ENCODE measurements at places on chromosomes 3 and 15.

- DNase-seq, result no peak
Measured at GRCh38 chr15:40096094-40096891, 12.4 kb downstream of the BMF start.

DNA sequence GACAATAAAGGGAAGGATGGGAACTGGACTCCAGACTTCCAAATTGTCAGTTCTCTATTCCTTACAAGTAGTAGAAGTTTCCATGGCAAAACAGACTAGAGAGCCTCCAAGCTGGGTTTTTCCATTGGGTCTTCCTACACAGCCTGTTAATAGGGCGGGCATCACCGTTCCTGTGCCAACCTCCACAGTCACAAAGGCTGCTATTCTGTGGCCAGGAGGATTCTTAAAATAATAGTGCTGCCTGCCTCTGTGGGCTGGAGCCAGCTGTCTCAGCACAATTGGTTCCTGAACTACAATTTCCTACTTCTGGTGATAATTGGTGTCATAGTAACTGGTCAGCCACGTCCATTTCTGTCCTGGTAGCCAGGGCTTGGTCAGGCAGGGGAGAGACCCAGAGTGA lies 38.6 kb downstream of the LYZL4 start:
- no peak for DNase-seq

DNA sequence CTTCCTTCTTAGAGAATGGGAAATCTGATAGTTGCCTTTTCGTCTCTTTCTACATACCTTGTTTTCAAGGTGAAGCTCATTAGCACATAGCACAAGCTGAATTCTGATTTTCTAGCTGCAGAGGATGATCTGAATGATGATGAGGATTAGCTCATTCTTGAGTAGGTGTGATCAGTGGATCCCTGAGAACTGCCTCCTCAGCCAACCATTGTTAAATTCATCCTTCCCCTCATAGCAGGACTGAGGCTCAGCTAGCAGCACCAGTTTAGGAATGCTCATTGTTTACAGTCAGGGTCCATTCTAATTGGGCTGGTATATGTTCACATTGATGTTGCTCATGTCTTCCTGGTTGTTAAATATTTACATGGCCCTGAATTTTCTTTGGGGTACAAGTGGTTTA lies 299.9 kb upstream of the MME start:
- no peak for DNase-seq

- DNase-seq, result no peak
Measured at GRCh38 chr15:72220687-72221086, 10.3 kb downstream of the PKM start.

GRCh38 chr3:183653209-183654064 lies 18.0 kb downstream of the KLHL24 start:
- DNase-seq, result no peak

GRCh38 chr15:37020852-37021251 lies 79.5 kb downstream of the MEIS2 start:
- DNase-seq, result no peak

GRCh38 chr3:64344721-64345207 lies 119.5 kb upstream of the PRICKLE2 start:
- DNase-seq, result no peak

DNA sequence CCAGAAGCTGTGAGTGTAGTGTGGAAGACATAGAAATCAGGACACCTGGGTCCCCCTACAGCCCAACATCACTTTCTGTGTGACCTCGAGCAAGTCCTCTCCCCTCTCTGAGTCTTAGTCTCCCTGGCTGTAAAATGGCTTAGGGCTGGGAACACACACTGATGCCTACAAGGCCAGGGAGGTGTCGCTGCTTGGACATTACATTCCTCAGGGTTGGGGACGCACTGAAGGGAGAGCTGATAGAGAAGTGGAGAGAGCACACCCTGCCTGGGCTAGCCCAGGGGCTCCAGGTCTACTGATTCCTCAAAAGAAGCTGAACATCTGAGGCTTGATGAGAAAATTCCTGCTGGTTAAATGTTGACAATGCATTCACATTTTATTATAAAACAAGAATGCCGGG lies 6.3 kb upstream of the ALAS1 start:
- DNase-seq, result no peak

- no peak for DNase-seq
Measured at GRCh38 chr3:136277115-136277514, 27.0 kb downstream of the PCCB start.

- DNase-seq, result no peak
Measured at GRCh38 chr15:95884276-95884675, 446.2 kb upstream of the NR2F2 start.

DNA sequence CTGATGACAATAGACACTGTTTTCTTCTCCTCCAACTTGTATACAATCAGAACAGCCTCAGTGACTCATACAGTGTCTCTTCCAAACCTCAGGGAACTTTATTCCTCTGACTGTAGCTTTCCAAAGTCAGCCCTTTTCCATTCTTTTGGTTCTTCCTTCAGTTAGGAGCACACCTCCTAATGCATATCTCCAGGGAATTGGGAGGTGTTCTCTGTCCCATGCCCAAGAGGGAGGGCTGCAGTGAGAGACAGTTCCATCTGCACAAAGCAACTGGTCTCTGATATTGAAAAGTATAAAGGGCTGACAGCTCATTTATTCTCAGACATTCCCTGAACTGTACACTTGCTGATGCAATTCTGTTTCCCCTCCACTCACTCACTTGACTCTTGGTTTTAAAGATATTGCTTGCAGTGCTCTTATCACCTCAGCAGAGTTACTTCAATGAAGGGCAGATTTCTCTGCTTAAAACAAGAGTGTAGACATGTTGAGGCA lies 337.8 kb upstream of the TBC1D5 start:
- DNase-seq, result no peak

DNA sequence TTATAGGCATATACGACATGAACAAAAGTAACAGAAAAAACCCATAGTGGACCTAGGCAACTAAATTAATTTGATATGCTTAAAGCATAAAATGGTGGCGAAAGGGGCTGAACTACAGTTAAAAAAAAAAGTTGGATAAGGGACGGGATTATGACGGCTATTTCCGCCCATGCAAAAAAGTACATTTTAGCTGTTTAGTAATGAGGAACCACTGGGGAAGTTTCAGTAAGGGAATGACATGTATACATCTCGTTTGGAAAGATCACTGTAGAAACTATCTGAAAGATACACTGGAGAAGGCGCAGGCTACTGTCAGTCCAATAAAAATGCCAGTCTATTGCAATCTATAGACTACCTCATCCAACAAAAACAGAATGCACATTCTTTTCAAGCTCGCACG lies 65.6 kb downstream of the ZNF148 start:
- DNase-seq, result no peak

GRCh38 chr3:124277144-124277890 lies 285.4 kb upstream of the ROPN1 start:
- DNase-seq, result no peak

- no peak for DNase-seq
Measured at GRCh38 chr15:29124581-29125381, 144.8 kb downstream of the NSMCE3 start.

DNA sequence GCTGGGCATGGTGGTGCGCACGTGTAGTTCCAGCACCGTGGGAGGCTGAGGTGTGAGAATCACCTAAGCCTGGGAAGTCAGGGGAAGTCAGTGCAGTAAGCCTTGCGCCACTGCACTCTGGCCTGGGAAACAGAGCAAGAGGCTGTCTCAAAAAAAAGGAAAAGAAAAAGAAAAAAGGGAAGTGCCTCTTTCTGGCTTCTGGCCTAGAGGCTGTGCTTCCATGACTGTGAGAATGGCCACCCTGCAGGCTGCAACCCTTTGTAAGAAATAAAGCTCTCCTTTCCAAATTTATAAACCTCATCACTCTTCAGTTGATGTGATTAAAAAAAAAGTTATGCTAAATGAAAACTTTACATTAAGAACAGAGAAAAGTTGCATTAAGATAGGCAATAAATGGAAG lies 774.3 kb downstream of the TUSC7 start:
- DNase-seq, result no peak

DNA sequence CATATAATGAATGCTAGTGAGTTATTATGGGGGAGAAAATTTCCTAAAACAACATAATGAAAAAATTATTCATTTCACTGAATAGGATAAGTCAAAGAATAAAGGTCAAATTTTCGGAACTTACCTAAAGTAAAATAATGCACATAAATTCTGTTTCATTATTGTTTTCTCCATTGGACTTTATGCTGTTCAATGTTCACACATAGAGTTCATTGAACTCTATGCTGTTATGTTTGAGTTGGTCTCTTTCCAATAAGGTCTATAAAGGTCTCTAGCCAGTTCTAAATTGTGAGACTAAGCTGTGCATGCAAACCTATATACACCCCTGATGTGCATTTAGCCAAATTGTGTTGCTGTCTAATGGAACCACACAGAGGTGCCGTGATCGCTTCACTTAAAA lies 28.5 kb upstream of the STT3B start:
- no peak for DNase-seq

DNA sequence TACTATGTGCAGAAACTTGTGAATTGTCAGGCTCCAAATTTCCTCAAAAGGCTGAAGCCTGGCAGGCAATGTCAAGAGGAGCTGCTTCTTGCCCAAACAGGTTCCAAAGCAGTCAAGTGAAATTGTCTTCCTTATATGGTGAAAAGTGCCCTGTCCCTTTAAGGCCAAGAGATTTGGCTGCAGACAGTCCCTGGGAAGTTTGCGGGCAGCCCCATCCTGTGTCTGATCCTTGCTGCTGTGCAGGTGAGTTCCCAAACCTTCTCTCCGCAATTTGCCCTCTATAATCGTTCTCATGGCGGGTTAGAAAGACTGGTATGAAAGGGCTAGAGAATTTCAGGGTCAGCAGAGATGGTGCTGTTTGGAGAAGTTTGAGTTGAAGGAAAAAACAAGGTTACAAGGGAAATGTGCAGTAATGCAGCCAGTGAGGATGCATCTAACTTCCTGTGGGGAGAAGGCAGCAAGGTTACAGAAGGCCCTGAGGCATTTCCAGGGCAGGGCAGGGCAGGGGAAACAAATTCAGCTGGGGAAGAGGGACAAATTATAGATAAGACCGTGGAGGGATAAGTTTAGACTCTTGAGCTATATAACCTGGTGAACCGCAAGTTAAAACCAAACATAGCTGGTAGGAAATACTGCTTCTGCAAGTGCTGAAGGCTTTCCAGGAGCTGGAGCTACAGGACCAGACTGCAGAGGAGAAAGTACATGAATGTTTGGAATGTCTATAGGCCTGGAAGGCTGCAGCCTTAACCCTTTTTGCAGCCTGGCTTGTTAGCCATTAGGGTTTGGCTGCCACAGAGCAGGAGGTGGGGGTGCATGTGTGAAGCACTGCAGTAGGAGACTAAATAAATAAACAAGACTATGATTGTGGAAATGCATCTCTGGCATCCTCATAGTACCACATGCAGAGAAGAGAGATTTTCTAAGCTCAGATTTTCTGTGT lies 256.2 kb upstream of the IL12A start:
- no peak for DNase-seq

GRCh38 chr15:36622197-36622795 lies 42.9 kb downstream of the CDIN1 start:
- DNase-seq, result no peak

DNA sequence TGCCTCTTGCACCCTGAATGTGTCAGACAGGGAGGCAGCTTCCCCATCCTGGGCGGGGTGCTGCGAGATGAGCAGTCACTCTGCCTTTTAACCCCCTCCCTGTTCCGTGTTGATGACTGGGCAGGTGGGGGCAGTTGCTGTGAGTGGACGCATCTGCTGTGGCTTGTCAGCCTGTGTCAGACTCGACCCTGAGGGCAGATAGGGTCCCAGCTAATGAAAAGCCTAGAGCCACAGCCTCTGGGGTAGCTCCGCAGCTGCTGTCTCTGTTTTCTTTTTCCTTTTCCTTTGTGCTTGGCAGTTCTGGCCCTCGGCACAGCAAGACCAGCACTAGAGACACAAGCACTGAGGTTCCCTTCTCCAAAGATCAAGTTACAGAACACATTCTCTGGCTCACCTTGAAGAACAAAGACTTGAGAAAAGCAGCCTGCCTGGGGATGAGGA lies 43.0 kb upstream of the GLCE start:
- no peak for DNase-seq

- no peak for DNase-seq
Measured at GRCh38 chr3:160129459-160130061, 95.7 kb upstream of the C3orf80 start.

- no peak for DNase-seq
Measured at GRCh38 chr15:74417225-74417624, 16.5 kb downstream of the SEMA7A start.

DNA sequence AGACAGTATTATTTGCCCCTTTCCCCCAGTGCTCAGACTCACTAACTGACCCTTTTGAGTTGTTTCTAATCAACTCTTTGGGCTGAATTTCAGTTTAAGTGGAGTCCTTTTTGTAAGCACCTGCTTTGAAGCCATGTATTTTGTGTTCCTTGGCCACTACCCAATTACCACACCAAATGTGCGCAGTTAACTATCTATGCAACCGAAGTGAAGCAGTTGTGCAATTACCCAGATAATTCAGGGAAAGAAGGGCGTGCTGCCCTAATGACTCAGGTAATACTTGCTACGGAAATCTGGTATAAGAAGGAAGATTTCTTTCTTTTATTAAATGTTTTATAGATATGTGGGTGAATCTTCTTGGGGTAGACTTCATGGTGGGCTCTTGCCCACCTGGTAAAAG lies 371.9 kb upstream of the TBL1XR1 start:
- no peak for DNase-seq

DNA sequence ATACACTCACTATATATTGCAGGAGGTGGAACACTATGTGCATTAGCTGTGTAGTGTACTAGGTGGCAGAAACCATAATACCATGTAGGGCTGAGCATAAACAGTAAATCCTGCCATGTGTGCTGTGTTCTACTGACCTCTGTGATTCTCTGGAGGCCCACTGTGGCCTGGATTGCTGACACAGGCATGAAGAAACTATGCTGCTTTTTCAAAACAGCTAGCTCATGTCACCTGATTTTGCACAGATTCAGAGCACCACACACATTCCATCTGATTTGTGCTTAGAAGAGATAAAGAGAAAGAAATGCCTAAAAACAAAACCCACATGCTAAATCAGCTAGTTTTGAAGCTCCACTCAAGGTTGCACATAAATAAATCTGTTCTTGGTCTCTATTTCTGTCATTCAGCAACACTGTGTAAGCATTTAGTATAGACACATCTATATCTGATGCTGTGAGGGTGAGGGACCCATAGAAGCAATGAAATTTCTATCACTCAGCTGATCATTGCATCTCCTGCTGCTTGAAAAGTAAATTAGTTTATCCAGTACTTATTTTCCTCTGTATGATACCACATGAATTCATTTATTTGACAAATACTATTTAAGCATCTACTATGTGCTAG lies 1007.7 kb upstream of the SEMA6D start:
- no peak for DNase-seq

GRCh38 chr3:130085881-130086280 lies 4.2 kb downstream of the ALG1L2 start:
- no peak for DNase-seq

DNA sequence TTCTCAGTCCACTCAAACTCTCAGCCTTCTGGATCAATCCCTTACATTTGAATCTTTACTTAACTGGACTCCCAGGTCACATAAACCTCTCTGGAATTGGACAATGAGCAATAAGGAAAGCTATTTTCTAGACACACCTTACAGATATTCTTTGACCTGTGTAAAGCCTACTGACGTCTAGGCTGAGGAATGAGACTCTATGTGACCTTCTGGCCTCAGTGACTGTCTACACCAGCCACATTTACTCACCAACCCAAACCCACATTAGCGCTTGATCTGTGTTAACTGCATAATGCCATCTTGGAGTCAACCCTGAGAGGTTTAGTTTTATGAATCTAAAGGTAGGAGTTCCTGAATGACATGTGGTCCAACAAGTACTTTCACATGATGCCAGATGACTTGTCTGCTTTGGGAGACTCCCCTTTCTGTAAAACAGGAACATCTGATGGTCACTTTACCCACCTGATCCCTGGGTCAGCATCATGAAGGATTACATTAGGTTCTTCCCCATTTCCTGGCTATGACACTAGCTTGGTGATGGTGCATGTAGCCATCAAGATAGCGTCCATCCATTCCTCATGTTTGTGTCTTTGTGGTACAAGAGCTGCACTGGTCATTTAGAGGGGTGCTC lies 11.4 kb upstream of the COMMD2 start:
- no peak for DNase-seq
